Neural crest cell (in vitro differentiated cells): ENCODE measurements at places on chromosomes 1 and 21. TPM values are rescaled to one million over a fixed set of nuclear protein-coding genes. Genes with fewer than 3 reads are reported as not detected.

DNA sequence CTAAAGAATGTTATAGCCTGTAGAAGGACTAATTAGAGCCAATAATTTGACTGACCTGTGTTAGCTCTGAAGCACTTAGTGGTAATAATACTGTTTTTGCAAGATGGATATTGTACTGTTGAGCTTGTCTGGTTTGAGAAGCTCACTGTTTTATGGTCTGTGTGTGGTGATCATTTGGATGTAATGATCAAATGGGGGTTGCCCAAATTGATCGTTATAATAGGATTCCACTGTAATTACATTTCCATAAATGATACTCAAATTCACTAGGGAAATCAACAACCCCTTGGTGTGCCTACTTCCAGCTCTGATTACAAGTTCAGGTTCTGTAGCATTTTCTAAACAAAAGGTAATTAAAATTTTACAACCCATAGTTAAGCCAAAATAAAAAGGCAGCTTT is 971.4 kb downstream of the TTLL7 start:
- DNase-seq: no peak

- DNase-seq: no peak
These were observed at the start of gene MAP3K7CL for GRCh38 chr21:29130270-29130969. Gene MAP3K7CL, plus strand, starts transcription at chr21:29130644. Its CDS starts 2,701 bp downstream, at chr21:29133345.

GRCh38 chr1:155026588-155026987 is 7.0 kb downstream of the DCST2 start:
- no peak for DNase-seq

DNA sequence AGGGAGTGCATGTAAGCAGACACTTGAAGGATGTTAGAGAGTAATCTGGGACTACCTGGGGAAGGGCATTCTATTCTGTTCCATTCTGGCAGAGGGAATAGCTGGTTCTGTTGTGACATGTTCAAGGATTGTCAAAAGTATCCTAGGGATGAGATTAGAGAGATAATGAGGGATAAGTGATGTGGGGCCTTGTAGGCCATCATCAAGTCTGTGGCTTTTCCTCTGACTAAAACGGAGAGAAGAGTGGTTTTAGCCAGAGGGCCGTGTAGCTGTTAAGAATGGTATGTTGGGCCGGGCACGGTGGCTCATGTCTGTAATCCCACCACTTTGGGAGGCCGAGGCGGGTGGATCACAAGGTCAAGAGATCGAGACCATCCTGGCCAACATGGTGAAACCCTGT is 23.6 kb downstream of the TGFB2 start:
- no peak for DNase-seq

- no peak for DNase-seq
These were observed 184.6 kb downstream of the PCP4 start for GRCh38 chr21:40051801-40052200.

GRCh38 chr1:36755303-36756230 is 272.9 kb upstream of the CSF3R start:
- no peak for DNase-seq

- DNase-seq: no peak
These were observed 133.8 kb downstream of the HS2ST1 start for GRCh38 chr1:87048237-87048636.

- DNase-seq: no peak
These were observed 6.2 kb downstream of the SLC2A1 start for GRCh38 chr1:42952303-42953001.

- no peak for DNase-seq
These were observed 118.8 kb upstream of the PBX1 start for GRCh38 chr1:164440232-164440631.

ASCL5 gene
- total RNA-seq: not detected in 2 replicates

GJC2 gene
- total RNA-seq: 0.65 and 0.68 TPM in 2 replicates

WNT3A gene
- total RNA-seq: not detected in 2 replicates

HCRTR1 gene
- total RNA-seq: 0.23 TPM in 1 of 2 replicates, not detected in the other

SPRR1A gene
- total RNA-seq: not detected in 2 replicates

AADACL3 gene
- not detected in 2 replicates for total RNA-seq

SYNC gene
- total RNA-seq: 0.12 TPM in 1 of 2 replicates, not detected in the other
